Urinary bladder (tissue), 4 donors: ENCODE measurements at places on chromosomes 6 and 20. TPM values are rescaled to one million over a fixed set of nuclear protein-coding genes. Genes with fewer than 3 reads are reported as not detected.

PXMP4 gene
- 12.2 TPM for total RNA-seq

TRAPPC3L gene
- total RNA-seq, result 0.42 TPM

RNF182 gene
- 0.90 TPM for total RNA-seq

ENPP5 gene
- total RNA-seq, result 5.2 TPM

KCNQ2 gene
- total RNA-seq, result 2.1 TPM

- DNase-seq, result no peak
Observed at GRCh38 chr6:67496191-67496590, 1138.9 kb upstream of the ADGRB3 start.

DNA sequence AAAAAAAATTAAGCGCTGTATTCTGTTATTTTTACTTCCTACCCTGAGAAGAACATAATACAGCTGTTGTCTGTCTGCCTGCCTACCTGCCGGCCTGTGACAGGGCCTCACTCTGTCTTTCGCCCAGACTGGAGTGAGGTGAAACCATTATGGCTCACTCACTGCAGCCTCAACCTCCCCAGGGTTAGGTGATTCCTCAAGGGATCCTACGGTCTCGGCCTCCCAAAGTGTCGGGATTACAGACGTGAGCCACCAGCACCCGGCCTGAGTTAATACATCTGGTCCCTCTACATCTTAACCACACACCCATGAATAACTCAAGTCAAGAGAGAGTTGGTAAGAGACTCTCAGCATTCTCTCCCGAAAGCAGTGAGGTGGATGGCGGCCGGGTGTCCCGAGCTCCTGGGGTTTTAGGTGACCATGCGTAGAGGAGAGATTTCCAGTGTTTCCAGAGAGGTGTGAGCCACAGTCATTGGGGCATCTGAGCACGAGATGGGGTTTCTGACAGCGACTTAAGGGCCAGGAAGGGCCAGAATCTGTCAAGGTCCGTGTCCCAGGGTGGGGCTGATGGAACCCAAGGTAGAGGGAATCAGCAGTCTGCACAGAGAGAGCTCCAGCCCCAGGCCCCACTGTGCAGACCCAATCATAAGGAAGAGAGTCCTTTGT, 1954.4 kb upstream of the DEFB115 start:
- DNase-seq, result no peak

DNA sequence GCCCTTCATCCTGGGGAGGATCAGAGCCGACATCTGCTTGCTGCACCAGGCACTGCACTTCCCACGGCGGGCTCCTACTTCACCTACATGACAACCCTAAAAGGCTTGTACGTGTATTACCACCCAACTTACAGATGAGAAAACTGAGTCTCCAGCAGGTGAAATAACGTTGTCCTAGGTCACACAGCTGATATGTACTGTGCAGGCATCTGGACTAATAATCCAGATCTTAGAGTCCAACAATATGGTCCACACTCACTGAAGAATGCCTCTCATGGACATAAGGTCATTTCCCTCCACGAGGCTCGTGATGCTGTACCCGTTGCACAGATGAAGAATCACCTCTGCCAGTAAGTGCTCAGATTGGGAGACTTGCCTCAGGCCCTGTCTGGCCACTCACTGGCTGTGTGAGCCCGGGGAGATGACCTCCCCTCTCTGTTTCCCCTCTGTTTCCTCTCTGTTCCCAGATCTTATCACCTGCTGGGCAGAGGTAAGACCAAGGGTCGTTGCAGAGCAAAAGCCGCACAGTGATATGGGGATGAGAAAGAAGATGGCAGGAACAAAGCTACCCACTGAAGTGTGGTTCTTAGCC, 32.1 kb downstream of the TGM2 start:
- no peak for DNase-seq

GRCh38 chr20:56171087-56172012, 77.2 kb upstream of the MC3R start:
- DNase-seq, result no peak

DNA sequence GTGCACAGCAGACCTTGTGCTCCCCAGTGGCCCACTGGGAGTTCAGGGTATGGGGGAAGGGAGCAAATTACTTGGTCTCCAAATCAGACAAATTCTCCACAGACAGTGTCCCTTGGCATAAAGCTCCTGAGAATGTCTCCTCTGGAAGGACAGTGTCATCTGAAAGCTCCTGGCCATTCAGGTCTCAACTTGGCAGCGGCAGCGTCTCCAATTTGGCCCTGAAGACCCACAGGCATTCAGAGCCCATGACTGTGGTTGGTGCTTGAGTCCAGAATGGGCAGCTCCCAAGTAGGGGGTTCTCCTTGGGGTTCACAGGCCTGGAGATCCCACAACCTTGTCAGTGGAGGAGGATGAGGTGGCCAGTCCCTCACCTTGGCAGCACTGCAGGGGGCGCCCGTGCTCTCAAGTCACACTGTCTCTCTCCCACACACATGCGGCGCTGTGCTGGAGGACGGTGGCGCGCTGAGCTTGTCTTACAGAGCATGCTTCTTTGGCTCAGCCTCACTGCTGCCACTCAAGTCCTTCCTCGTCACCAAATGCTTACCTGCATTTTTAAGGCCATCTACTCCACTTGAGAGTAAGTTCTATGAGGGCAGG, 20.7 kb downstream of the DYNLRB1 start:
- DNase-seq, result no peak

DNA sequence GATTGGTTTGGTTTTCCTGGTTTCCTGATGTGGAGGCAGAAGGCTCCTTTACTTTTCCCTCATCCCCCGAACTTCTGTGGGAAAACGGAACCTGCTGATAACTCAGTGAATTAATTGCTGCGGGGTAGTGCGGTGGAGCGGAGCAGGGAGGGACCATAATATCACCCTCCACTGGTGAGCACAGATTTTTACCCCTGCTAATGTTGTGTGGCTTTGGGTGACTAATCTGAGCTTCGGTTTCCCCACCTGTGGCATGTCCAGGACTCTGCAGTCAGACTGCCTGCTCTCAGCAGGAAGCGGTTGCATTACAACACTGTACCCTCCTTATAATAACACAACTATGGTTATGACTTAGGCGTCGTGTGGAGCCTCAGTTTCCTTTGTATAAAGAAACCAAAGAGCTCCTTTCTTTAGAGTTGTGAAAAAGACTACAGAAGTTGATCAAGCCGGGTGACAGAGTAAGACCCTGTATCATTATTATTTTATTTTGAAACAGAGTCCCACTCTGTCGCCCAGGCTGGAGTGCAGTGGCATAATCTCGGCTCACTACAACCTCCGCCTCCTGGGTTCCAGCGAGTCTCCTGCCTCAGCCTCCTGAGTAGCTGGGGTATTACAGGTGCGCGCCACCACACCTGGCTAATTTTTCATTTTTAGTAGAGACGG, 2.2 kb upstream of the ID1 start:
- no peak for DNase-seq

GRCh38 chr6:7615611-7616383, 25.8 kb downstream of the SNRNP48 start:
- peak; percentile 32 for DNase-seq

- DNase-seq, result no peak
Observed at GRCh38 chr20:17664025-17664633, 17.9 kb downstream of the RRBP1 start.

- DNase-seq, result no peak
Observed at GRCh38 chr6:88641178-88641903, 322.1 kb downstream of the RNGTT start.

DNA sequence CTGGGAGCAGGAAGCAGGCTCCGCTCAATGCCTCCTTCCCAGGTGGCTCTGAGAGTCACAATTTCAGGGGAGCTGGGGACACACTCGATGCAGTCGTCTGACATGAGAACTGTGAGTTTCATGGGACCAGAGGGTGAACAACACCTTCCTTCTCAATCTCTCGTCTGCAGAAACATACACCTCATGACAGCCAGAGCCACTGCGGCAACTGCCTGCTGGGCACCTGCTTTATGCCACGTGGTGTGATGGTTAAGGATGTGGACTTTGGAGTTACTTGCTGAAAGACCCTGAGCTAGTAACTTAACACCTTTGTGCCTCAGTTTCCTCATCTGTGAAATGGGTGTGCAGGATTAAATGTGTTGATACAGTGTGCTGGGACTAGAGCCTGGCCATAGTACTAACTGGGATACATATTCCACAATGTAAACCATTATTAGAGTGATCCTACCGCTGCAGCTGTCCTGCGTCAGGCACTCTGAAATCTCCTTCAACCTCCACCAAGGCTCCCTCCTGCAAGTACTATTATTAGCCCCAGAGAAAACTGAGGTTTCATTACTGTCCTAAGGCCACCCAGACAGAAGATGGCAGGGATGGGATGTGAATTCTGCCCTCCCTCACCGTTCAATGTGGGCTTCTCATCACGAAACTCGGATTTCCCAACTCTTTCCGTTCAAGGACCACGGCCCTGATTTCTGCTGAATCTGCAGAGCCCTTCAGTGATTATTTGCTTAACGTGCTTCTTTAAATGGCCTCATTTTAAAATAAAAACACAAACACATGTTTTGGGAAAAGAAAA, 24.4 kb downstream of the SULF2 start:
- no peak for DNase-seq

GRCh38 chr6:1757131-1757530, 147.4 kb downstream of the FOXC1 start:
- no peak for DNase-seq

- DNase-seq, result no peak
Observed at GRCh38 chr20:23541330-23541729, 27.0 kb downstream of the CST9L start.
